Activated T-helper 1 cell treated with Interleukin-2 at 50 U/mL for 16 hours (primary cell): ENCODE measurements at places on chromosomes 4 and X.
A peak's percentile ranks its signal among the peaks of the same experiment; 100 is the strongest.

DNA sequence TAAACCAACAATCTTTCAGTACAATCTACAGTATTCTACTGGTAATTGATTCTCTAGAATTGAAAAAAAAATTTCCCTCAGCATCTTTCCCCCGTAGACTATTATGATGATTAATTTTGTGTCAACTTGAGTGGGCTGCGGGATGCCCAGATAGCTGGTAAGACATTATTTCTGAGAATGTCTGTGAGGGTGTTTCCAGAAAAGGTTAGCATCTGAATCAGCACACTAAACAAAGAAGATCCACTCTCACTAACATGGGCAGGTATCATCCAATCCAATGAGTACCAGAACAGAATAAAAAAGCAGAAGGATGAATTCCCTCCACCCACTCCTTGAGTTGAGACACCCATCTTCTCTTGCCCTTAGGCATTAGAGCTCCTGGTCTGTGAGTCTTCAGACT, 186.1 kb upstream of the MAB21L2 start:
- no peak for DNase-seq

DNA sequence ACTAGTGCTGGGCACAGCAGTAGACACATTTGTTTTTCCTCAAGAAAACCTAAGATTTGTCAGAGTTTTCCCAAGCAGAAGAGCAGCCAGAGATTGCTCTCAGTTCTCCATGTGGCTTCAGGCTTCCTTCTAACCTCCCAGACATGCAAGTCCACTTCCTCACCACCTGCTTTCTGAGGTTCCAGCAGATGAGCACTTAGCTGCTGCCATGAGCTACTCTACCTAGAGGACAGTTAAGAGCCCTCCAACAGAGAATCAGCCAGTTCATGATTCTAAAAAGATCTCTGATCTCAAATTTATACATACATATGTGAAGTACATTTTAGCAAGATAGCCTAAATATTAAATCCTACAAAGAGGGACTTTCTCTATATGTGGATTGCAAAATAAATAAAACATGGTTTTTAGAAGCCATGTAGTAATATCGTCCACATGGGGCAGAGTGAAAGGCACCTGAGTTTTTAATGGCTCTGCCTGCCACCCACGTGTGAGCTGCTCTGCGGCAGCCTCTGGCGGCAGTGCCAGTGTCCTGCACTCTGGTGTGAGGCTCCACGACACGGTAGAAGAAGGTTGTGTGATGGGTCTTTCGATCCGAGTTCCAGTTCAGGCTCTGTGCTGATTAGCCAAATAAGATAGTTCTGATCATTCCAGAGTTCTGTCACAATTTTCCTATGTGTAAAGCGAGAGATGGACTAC, 10.3 kb downstream of the CYP4V2 start:
- DNase-seq = peak; percentile 23

DNA sequence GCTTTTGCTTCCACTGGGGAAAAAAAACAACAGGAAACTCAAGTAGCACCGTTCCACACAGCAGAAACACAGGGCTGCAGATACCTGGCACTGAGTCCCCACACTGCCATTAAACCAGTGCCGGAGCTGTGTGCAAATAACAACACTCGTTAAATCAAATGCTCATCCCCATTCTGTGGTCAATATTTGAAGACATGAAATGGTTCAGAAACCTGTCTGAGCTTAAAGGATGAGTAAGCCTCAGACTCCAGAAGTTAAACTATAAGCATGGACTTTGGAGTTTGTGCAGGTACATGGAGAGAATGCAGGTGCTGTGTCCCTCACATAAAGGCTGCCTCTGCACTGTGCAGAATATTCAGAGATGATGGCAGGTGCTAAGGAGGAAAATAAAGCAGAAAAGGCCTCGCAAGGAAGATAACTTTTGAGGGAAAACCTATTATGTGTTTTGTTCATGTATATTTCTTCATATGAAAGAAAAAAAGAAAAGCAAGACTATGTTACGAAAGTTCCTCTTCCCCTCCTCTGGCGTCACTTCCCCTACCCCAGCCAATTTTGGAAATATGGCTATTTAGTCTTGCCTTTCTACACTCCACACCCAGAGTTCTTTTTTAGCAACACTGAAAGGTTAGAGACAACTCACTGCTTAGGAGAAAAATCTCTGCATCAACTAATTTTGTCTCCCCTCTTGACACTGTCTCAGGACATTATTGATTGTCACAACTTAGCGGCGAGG, 4.6 kb downstream of the MPP1 start:
- DNase-seq = no peak

GRCh38 chr4:144338148-144338547, 197.6 kb upstream of the GYPA start:
- no peak for DNase-seq

DNA sequence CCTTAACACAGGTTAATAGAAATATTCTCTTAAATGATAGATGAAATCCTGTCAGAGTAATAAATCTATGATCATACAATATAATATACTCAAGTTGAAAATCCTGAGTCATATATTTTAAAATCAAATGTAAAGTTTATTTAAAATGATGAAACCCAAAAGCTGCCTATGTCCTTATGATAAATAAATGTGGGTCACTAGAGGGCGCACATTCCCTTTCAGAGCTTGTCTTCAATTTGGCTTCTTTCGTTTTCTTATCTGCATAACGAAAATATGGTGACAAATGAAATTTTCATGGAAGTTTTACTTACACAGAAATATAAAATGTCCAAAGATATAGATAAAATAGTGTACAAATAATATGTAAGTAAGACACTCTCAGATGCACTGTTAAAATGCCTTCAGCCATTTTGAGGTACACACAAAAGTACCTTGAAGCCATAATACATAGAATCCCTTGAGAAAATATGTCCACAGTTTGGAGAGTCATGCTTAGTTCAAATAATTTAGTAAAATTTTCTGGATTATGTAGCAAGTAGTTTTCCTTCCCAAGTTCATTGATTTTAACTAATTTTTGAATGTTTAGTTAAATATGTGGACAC, 680.4 kb downstream of the DMD start:
- DNase-seq = no peak

GRCh38 chrX:29491659-29492058, 723.7 kb upstream of the MAGEB2 start:
- DNase-seq = no peak

GRCh38 chr4:81960961-81961360, 412.8 kb downstream of the HNRNPD start:
- no peak for DNase-seq

DNA sequence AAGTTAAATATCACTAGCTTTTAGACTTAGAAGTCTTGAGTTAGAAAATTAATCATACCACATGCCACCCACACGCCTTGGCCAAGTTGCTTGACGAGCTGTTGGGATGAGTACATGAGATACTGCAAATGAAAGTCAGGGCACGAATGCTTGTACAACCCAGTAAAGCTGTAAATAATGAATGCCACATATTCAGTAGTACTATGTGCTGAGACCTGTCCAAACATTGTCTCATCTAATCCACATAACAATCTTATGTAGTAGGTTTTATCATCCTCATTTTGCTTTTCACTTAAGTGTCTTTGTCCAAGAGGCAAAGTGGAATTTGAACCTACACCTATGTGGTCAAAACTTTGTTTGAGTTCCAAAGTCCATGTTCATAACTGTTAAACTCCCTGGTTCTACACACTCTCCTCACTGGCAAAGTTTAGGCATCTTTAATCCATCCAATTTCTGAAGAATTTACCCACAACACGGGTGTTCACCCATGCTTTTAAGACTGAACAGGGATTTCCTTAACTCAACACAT, 74.1 kb downstream of the LDB2 start:
- no peak for DNase-seq

GRCh38 chrX:153200462-153200861, 21.4 kb downstream of the MAGEA1 start:
- DNase-seq = no peak

DNA sequence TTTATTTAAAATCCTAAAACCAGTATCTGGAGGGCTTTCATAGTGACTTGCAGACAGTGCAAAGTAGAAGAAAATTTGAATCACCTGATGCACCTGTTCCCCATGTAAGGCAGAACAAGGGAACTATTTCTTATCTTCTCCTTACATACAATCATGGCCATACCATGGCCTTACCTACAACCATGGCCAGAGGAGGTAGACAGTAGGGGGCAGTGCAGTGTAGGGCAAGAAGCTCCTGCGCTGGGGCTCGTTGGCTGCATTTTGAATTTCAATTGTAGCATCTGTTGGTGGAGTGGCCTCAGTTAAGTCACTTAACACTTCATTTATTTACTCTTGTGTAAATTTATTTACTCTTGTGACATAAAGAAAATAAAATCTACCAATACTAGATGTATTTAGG, 33.0 kb downstream of the GALNTL6 start:
- DNase-seq = no peak

GRCh38 chrX:152928761-152929400, 31.0 kb downstream of the ZNF185 start:
- no peak for DNase-seq

- no peak for DNase-seq
These were observed 48.4 kb downstream of the KCNIP4 start for GRCh38 chr4:21900211-21900610.

DNA sequence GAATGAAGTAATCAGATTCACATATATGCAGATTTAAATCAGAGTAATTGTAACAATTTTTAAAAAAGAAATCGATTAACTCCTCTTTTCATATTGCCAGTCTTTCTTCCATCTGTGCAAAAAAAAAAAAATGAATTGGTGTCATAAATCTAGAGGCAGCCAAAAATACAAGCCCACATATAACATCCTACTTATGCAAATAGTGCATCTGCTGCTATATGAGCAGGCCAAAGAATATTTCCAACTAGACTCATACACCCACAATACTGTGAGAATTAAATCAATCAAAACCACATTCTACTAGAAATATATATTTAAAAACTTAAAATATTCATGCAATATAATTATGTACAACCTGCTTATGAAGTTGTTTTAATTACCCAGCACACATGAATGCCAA, 298.1 kb upstream of the TRAM1L1 start:
- no peak for DNase-seq

- no peak for DNase-seq
These were observed 240.0 kb downstream of the BCOR start for GRCh38 chrX:39857780-39858179.

- DNase-seq = no peak
These were observed 19.5 kb downstream of the SMAD1 start for GRCh38 chr4:145501051-145501660.

DNA sequence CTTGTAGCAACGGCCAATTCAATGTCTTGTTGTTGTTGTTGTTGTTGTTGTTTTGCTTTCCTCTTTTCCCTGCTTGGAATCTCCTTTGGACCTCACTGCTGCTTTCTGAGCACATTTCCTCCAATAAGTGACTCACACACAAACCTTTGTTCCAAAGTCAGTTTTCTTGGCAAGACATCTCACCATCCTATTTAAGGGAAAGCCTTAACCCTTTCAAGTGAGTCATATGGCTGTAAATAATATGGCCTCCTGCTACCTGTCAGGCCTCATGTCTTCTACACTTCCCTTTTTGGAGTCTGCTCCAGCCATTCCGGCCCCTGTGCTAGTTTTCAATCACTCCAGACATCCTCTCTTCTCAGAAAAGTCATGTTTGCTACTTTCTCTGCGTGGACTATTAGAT, 79.5 kb upstream of the MAGEB10 start:
- DNase-seq = no peak

DNA sequence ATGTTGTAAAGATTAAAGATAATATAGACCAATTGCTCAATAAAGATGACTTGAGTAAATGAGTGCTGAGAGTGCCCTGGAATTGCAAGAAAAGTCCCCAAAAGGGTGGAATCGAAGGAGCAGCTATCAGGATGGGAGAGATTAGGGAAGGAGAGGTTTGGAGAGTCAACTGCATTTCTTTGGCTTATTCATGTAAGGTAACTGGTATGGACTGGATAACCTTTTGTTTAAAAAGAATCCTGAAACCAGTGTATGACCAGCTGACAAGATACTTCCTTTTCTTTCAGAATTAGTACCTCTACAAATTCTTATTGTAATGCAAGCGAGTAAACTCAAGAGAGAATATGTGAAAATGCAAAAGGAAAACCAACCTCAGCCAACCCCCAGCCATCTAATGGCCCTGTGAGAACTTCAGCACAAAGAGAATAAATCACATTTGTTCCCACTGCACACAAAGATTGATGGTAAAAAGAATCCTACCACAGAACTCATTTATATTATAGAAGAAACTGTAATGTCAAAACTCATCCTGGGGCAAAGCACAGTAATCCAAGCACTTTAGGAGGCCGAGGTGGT, 24.5 kb upstream of the SPP1 start:
- DNase-seq = no peak

GRCh38 chrX:39796856-39797255, 300.9 kb downstream of the BCOR start:
- DNase-seq = no peak

DNA sequence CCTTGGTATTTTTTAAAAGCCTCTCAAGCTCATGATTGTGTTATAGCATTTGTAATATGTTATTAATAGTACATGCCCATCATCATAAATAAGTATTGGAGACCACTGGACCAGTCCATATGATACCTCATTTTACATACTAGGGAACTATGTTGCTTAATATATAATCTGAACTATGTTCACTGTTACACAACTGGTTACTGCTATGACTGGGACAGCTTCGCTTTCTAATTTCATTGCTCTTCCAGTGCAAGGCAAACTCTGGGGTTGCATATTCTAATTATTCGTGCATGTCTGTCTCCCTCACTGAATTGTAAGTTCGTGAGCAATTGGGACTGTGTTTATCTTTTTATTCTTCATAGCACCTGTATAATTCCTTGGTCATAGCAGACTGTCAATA, 330.5 kb downstream of the RAPGEF2 start:
- no peak for DNase-seq

- DNase-seq = no peak
These were observed 56.0 kb downstream of the RAI2 start for GRCh38 chrX:17805120-17805519.

GRCh38 chr4:113382704-113383103, 333.3 kb downstream of the ANK2 start:
- no peak for DNase-seq

- no peak for DNase-seq
These were observed 208.8 kb downstream of the GRIA3 start for GRCh38 chrX:123392921-123393320.

GRCh38 chr4:80576796-80577195, 241.3 kb downstream of the CFAP299 start:
- no peak for DNase-seq

DNA sequence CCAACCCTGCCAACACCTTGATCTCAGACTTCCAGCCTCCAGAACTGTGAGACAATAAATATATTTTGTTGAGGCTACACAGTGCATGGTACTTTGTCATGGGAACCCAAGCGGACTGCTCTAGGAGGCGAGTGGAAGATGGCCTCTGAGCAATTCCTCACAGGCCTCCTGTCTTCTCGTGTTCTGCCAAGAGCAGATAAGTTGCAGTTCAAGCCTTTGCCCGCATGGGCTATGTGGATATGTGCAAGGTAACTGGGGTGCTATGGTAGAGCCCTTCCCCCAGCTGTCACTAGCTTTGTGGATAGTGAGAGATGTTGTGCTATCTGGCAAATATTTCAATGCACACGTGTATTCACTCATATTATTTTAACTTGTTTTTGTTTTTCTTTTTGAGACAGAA, 156.0 kb upstream of the BCOR start:
- no peak for DNase-seq

DNA sequence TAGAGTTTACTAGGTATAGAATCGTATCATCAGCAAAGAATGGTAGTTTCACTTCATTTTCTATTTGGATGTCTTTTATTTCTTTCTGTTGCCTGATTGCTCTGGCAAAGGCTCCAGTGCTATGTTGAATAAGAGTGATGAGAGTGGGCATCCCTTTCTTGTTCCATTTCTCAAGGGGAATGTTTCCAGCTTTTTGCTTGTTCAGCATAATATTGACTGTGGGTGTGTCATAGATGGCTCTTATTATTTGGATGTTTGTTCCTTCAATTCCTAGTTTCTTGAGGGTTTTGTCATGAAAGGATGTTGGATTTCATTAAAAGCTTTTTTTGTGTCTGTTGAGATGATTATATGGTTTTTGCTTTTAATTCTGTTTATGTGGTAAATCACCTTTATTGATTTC, 1114.5 kb downstream of the RAPGEF2 start:
- DNase-seq = no peak
